Spinal cord (tissue), 10 donors: ENCODE measurements at places on chromosomes 1 and 21. TPM values are rescaled to one million over a fixed set of nuclear protein-coding genes. Genes with fewer than 3 reads are reported as not detected.

DNA sequence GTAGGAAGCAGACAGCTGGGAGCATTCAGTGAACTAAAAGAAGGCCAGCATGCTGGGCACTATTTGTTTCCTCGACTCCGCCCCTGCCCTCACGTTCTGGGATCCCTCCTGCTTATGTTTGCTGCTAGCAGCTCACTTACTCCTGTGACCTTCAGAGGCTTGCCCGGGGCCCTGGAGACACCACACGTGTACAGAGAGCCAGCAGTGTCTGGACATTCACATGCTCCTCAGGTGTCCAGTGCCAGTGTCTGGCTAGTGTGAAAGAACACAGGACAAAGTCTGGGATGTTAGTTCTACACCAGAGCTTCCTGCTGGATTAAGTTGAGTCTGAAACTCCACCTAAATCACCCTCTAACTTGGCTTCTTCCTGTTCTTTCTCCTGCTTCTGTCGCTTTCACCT lies 108.1 kb downstream of the OMA1 start:
- no peaks in the 10 kb centered on the region for H3K36me3 ChIP-seq
- H3K27me3 ChIP-seq, result no peaks in the 10 kb centered on the region
- no peak overlapping the region for H3K27ac ChIP-seq
- H3K4me3 ChIP-seq, result no peak overlapping the region
- peaks cover 7% of the 10 kb centered on the region for H3K4me1 ChIP-seq

GRCh38 chr1:178724376-178724727 lies 692 bp upstream of the RALGPS2 start:
- no peak for DNase-seq
- peak overlapping the region; percentile 61 for H3K27ac ChIP-seq
- H3K4me3 ChIP-seq, result peak overlapping the region; percentile 78
- no peaks in the 10 kb centered on the region for H3K36me3 ChIP-seq

Gene UTP11
- total RNA-seq, result 46.6 TPM

Gene GUCA2B
- total RNA-seq, result not detected

DNA sequence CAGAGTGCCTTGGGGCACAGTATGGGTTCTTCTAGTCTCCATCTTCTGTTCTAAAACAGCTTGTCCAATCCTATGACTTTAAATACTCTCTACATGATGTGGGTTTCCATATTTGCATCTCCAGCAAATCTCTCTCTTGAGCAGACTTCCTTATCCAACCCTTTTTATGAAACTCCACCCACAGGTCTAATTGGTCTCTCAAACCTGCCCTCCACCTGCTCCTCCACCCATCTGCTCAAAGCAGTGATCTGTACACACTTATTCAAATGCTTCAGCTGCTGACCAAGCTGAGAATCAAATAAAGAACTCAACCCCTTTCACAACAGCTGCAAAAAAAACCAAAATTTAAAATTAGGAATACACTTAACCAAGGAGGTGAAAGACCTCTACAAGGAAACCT lies 11.5 kb downstream of the MCOLN2 start:
- H3K4me1 ChIP-seq, result no peaks in the 10 kb centered on the region
- H3K27ac ChIP-seq, result no peak overlapping the region
- H3K4me3 ChIP-seq, result no peak overlapping the region
- no peaks in the 10 kb centered on the region for H3K36me3 ChIP-seq
- H3K27me3 ChIP-seq, result no peaks in the 10 kb centered on the region

Gene ZNF593OS
- total RNA-seq, result not detected

GRCh38 chr21:45763074-45763473 lies 119.5 kb downstream of the PCBP3 start:
- H3K4me1 ChIP-seq, result peaks cover 18% of the 10 kb centered on the region
- no peak for DNase-seq
- no peak overlapping the region for H3K4me3 ChIP-seq
- H3K27ac ChIP-seq, result no peak overlapping the region
- H3K36me3 ChIP-seq, result peaks cover 13% of the 10 kb centered on the region
- no peaks in the 10 kb centered on the region for H3K27me3 ChIP-seq

GRCh38 chr1:10835822-10836421 lies 39.5 kb upstream of the CASZ1 start:
- H3K4me1 ChIP-seq, result peaks cover 26% of the 10 kb centered on the region
- no peak overlapping the region for H3K27ac ChIP-seq
- peak; percentile 77 for DNase-seq
- H3K27me3 ChIP-seq, result peaks cover 31% of the 10 kb centered on the region

DNA sequence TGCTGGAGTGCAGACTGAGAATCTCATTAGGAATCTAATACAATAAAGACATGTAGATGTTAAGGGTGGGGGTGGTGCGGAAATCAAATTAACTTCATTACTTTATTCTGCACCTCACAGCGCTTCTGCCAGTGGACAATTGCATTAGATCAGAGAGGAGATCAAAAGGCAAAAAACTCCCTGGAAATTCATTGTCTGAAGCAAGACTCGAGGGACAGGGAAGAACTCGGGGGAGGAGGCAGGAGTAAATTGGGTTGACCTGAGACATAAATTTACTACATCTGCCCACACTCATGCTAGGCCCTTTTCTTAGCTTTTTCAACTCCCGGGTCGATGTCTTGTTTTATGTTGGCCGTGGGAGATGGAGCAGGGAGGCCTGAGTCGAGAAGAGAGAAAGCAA lies 315.4 kb downstream of the SPATA17 start:
- no peaks in the 10 kb centered on the region for H3K4me1 ChIP-seq
- no peak overlapping the region for H3K27ac ChIP-seq
- H3K27me3 ChIP-seq, result no peaks in the 10 kb centered on the region
- H3K4me3 ChIP-seq, result no peak overlapping the region

Gene KRTAP21-2
- not detected for total RNA-seq

Gene TRABD2B
- 1.9 TPM for total RNA-seq

Gene ADAR
- total RNA-seq, result 106 TPM

DNA sequence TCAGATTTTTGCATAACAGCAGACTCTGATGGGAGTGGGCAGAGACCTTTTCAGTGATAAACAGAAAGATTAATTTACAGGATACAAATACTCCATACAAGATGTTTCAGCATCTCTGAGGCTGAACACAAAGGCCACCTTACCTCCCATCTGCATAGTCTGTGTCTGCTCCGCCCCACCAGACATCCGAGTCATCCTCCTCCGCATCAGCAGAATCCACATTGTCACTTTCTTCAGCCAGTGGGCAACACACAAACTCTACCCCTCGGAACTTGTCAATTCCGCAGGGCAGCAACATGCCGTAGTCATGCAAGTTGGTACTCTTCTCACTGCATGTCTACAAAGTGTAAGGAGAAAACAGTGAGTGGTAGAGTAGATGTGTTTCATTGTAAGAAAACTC lies 119.7 kb downstream of the APP start:
- H3K27ac ChIP-seq, result no peak overlapping the region
- no peaks in the 10 kb centered on the region for H3K36me3 ChIP-seq
- H3K4me3 ChIP-seq, result no peak overlapping the region
- no peak for DNase-seq

Gene CADM3
- total RNA-seq, result 120 TPM

GRCh38 chr1:226029093-226029496 lies 30.0 kb upstream of the SDE2 start:
- no peaks in the 10 kb centered on the region for H3K36me3 ChIP-seq
